ENCODE measurements at places on chromosomes 5 and 9. TPM values are rescaled to one million over a fixed set of nuclear protein-coding genes. Genes with fewer than 3 reads are reported as not detected.

ZNF462 gene
- 14.6 TPM for total RNA-seq

DNA sequence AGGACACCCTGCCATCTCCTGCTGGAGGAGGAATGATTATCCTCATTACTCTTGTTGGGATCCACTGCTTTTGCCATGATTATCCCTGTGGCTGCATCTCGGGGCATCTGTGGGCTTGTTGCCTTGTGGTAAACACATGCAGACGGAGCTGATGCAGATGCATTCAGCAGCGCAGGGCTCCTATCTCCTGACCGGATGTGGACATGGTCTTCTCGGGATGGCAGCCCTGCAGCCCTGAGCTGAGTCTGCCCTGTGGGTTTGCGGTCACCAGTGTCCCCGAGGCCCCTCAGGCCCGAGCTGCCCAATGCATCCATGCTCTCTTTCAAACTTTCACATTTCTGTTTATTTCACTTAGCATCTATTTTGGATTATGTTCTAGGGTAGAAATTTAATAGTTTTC is 250.4 kb upstream of the IRX1 start:
- DNase-seq: no peak

GRCh38 chr5:97231025-97231636 is 48.1 kb upstream of the RIOK2 start:
- DNase-seq: peak; percentile 83

- no peak for DNase-seq
Observed at GRCh38 chr5:104431981-104432380, 869.4 kb upstream of the NUDT12 start.

DNA sequence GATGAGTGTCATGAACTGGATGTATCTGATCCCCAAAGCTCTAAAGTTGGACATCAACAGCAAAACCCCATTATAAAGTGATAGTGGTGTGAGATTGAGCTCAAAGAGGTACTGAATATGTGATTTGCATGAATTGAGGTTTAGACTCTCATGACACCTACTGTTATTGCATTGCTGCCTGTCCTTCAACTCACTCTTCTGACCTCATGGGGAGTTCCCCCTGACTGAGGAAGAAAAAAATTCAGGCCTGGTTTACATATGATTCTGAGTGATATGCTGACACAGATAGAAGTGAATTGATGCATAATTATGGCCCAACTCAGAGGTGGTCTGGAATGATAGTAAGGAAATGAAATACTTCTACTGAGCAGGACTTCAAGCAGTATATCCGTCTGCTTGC is 76.2 kb upstream of the CHD1 start:
- DNase-seq: no peak

DNA sequence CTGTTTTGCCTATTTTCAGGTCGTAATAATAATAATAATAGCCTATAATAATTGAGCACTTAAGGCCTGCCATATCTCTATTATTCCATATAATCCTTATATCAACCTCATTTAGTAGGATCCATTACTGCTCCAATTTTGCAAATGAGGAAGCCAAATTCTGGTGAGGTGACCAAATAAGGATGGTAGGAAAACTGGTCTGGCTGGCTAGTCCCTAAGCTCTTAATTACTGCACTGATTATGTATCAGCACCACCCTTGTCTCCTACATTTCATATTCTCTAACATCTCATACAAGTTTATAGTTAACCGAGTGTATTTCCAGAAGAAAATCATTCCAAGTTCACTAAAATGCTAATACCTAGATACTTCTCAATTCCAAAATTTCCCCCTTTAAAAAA is 166.5 kb upstream of the RGMB start:
- no peak for DNase-seq

DNA sequence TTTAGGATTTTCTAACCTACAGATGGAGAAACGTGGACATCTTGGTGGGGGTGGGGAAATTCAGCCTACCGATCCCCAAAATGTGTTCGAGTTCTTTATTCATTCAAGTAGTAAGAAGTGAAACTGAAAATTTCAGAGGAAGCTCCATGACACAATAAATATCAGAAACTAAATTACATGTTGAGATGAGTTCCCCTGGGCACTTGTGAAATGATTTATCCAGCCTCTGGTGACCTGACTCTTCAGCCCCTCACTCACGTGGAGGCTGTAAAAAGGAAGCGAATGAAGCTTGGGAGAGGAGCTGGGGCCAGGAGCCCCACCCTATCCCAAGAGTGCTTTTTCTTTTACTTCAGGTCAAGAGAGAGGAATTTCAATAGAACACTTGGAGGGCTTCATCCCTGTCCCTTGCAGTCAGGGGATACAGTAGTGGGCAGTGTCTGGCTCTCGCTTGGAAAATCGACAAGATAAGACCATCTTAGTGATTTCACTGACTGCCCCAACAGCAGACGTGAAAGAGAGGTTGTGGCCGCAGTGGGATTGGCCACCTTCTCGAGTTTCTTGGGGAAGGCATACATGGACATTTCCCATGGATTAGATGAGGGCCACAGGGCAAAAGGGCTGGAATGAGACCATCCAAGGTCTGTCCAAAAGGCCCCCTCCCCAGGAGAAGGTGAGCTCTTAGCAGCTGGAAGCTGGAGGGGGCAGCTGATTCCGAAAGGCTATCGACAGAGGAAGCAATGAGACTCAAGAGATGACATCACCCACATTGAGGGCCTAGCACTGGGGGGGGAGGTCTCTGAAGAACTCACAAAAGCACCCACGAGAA is 76.8 kb upstream of the SH3PXD2B start:
- DNase-seq: no peak

GRCh38 chr5:113371721-113372196 is 63.0 kb downstream of the TSSK1B start:
- DNase-seq: no peak

DNA sequence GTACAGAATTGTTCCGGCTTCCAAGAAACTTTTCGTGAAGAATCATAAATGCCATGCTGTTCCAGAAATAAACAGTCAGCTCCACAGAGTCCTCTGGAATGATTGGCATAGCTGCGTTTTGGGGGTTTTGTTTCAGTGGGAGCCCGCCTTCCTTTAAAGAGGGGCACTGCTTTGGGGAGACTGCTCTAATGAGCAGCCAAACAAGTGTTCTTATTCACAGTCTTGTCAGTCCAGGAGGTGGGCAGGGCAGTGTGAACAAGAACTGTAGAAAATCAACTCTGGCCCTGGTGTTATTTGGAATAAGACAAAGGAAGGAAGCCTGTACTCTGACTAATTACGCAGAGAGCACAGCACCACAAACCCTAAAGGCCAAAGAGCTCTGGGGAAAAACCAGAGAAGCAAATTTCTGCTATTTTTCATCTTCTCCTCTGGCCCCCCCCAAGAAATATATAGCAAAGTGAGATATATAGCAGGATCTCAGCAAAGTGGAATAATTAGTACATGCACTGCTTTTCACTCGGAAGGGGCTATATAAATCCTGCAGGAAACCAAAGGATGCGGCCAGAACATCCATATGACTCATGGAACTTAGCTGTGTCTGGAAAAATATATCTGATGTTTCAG is 92.9 kb downstream of the GLDC start:
- peak; percentile 81 for DNase-seq

DNA sequence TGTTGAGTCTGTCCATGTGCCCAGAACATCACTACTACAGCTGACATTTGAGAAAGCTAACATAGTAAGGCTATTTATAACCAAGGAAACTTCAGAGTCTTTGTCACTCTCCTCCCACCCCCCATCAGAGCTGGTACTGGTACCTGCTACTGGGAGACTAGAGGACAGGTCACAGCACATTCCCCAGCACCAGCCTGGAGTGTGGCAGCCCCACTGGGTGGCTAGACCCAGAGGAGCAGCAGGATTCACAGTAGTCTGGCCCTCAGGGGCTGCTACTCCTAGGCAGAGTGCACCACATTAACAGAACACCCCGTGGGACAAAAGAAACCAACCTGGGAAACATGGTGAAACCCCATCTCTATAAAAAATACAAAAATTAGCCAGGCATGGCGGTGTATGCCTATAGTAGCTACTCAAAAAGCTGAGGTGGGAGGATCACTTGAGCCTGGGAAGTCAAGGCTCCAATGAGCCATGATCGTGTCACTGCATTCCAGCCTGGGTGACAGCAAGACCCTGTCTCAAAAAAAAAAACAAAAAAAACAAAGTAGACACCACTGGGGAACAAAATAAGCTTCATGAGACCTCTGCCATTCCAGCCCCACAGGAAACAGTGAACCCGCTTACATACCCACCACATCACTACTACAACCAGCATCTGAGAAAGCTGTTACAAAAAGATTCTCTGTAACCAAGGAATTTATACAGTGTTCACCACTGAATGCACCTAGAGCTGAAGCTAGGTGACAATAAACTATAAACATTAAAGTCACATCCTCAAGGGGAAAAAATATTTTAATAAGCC is 26.3 kb upstream of the PTGER4 start:
- DNase-seq: no peak

DNA sequence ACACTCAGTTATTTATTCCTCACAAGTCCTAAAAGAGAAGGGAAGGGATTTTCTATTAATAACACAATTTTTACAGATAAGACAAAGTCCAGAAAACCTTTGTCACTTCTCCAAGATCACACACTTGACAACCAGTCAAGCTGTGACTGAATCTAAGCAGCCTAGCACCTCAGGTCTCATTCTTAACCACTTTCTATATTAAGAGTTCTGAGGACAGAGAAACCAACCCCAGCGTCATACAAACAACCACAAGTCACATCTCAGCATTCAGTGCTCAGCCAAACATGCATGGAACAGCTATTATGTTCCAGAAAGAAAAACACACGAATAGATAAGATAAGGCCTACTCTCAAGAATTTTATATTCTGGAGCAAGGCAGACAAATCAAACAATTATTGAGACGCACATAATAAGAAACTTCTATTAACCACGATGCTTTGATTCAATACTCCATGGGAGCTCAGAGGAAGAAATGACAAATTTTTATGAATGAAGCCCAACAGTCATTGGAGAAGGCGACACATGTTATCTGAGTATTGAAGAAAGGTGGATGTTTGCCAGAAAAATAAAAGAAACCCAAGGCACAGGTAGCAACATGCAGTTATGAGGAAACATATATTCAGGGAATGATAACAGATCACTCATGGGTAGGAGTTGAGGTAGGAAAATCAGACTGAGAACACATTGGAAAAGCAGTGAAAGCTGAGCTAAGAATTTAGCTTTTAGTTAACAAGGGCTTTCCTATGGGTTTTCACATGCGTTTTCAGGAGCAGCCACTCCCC is 113.1 kb downstream of the HTR4 start:
- DNase-seq: no peak

DNA sequence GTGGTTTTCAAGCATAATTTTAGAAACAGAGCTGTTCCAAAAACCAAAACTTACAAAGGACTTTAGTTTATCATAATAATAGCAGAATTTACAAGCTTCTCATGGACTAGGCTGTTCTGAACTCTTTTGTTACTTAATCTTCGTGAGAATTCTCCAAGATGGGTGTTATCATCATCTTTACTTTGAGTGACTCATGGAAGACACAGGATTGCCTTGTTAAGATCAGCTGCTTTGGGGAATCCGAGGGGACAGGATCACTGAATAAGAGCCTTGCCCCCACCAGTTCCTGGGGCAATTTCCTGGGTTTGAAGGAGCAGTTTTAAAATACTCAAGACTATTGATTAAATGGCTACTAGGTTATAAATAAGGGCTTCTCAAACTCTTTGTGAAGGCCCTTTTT is 80.5 kb downstream of the CFAP90 start:
- no peak for DNase-seq

All from LHCN-M2 (cell line).